ENCODE measurements at places on chromosomes 1 and 21. TPM values are rescaled to one million over a fixed set of nuclear protein-coding genes. Genes with fewer than 3 reads are reported as not detected.

ZMYND12 gene
- 1.5 TPM for total RNA-seq

RHEX gene
- not detected for total RNA-seq

ARMH1 gene
- 11.6 TPM for total RNA-seq

FBLIM1 gene
- total RNA-seq: 78.3 TPM

KIF21B gene
- 7.6 TPM for total RNA-seq

PEX14 gene
- total RNA-seq: 22.5 TPM

- DNase-seq: no peak
Measured at GRCh38 chr1:241917487-241917886, 40.1 kb upstream of the BECN2 start.

GRCh38 chr1:234106032-234106431 lies 201.6 kb downstream of the SLC35F3 start:
- DNase-seq: no peak

DNA sequence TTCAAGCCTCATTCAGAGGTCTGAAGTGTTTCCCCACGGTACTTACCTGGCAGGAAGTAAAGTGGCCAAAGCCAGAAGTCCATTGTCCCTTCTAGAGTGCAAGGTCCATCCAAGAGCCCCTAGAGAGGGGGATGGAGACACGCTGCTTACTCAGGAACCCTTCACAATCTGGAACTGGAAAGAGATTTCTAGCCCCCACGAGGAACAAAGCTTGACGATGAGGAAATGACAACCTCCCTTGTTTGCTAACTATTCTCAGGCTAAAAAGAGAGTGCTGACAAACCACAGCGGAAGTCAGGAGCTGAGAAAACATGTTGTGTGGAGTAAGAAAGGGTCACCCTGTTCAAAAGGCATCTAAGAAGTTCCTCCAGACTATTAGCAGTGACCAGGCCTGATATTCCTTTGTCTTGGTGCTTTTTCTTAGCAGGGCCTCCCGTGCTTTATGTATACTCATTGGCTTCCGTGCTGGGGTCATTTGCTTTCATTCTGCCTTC lies at the start of gene FCMR:
TSS of gene FCMR (minus strand) at position 170 of the 494 bp plus-strand sequence. CDS start at position 83, 87 bp downstream.
- DNase-seq: no peak

DNA sequence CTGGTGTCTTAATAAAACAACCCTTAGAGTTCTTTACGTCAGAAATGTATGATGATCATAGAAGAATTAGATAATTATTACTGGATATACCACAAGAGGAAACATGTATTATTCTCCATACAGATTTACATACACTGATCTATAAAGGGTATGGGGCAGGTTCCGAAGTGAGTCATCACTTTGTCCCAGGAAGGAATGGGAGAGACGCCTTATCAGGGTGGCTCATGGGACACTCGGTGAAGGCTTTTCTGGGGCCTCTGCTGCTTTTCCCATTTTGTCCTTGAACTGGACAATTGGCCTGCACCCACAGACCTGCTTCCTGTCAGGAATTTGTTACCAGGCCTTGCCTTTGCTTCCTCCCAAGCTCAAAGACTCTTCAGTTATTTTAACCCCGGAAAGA lies 233.8 kb upstream of the RUNX1 start:
- no peak for DNase-seq

DNA sequence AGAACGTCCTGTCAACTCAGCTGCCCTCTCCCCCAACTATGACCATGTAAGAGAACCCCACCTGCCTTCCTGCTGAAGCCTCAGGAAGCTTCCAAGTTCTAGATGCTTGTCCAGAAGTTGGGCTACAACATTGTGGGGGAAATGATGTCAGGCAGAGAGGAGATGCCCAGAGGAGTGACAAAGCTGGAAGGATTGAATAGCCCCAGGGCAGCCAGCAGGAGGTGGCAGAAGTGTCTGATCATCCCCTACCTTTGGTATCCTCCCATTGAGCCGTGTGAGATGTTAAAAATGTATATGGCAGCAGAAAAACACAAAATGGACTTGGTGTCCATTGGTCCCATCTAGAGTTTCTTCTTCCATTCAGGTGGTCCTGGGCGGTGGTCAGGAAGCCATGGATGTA lies 6.6 kb downstream of the EIF3I start:
- DNase-seq: no peak

DNA sequence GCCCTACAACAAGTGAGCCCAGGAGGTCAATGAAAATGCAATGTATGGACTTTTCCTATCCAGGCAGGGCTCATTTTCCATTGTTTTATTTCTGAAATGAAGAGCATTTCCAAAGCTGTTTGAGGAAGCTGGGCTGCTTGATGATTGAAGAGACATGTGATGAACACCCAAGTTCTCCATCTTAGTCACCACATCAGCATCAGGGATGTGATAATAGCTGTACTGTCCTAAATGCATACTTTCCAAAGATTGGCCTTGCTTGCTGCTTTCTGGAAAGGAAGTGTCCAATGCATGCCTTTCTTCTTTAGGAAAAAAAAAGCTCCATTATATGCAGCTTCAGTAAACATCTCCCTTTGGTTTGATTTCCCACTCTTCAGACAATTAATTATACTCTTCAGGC lies 425.9 kb upstream of the RUNX1 start:
- no peak for DNase-seq

DNA sequence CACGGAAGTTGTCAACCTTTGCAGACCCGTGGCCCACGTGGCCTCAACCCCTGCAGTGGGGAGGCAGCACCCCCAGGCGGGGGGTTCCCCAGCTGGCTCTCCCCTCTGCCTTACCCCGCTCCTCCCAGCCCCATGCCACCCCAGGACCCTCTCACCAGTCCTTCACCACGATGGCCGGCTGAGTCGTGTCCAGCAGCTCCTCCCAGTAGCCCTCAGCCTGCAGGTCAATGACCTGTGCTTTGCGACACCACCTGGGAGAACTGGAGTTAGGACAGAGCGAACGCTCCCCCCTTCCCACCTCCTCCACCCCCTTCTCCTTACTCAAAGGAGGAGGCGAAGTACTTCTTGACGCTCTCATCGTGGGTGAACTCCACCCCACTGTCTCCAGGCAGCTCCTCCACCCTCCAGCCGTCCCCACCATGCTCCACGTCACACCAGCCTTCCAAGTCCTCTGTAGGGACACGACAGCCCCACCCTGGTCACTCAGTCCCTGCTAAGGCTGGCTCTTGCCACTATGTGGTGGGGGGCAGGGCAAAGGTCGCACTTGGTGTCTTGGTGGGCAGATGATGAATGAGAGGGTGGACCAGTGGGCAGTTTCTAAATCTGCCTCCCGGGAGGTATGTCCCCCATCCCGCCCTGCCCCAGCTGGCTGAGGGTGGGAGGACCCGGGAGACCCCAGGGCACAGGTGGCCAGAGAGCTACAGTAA lies 4.5 kb downstream of the FBXO2 start:
- DNase-seq: no peak

DNA sequence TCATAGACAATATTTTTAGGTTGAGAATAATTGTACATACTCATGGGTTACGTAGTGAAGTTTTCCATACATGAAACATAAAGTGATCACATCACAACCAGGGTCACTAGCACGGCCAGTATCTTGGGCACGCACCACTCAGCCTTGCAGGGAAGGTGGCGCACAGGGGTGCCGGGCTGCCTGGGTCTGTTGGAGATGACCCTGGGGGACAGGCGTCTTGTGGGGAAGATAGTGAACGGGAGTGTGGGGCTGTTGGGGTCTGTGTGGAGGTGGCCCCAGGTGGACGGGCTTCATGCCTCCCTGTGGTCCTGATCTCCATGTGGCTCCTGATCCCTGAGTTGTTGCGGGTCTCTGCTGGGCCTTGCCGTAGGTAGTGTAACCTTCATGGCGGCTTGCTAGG lies 38.3 kb upstream of the PRSS38 start:
- no peak for DNase-seq

- DNase-seq: no peak
Measured at GRCh38 chr1:243489681-243490546, 234.1 kb downstream of the SDCCAG8 start.

Data from type B pancreatic cell (in vitro differentiated cells).